ENCODE measurements at places on chromosomes 4 and X.

DNA sequence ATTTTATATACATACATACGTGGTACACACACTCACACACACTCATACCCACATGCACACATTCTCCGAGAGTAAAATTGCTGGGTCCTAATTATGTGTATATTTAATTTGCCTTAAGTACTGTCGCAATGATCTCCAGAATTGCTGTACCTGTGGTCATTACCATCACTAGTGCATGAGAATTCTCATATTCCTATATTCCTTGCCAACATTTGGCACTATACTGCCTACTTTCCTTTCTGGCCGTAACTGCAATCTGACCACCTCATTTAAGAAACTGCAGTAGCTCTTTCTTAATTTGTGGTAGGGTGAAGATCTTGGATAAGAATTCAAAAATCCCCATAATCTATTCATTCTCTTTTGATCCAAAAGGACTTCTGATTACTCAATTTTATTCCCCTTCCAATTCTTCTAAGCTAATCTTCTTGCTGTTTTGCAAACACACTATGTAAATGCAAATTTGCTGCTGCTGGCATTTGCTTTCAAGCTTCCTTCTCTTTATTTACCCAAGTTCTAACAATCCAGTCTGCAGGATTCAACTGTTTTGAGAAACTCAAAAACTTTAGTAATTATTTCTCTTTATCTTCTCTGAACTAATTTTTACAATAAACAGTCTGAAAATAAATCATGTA, 45.1 kb downstream of the ASIC5 start:
- DNase-seq = no peak

- DNase-seq = no peak
These were observed 129.1 kb downstream of the FBXO8 start for GRCh38 chr4:174154215-174154854.

GRCh38 chrX:119481323-119481801, 13.1 kb downstream of the SLC25A5 start:
- no peak for DNase-seq

- no peak for DNase-seq
These were observed 511 bp upstream of the MAP9 start for GRCh38 chr4:155377276-155377675.

DNA sequence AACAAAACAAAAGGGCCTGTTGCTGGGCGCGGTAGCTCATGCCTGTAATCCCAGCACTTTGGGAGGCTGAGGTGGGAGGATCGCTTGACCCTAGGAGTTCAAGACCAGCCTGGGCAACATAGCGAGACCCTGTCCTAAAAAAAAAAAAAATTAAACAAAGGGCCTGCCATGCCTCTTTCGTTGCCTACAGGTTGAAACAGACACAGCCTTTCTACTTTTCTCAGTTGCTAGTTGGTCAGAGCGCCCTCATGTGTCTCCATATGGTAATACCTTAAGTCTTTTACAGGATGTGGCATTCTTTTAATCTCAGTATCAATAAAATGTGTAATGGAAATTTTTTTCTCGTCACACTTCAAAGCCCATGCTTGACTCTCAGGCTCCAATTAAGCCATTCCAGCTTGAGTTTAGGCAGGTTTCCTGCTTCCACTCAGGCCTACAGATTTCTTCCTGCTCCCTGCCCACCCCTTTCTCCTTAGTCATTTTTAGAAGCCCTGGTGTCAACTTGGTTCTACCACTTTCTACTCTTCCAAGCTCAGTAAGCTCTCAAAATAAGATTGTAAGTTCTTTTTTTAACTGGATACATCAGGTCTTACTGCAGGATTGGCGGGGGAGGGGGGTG, 4.6 kb upstream of the SOWAHD start:
- no peak for DNase-seq

DNA sequence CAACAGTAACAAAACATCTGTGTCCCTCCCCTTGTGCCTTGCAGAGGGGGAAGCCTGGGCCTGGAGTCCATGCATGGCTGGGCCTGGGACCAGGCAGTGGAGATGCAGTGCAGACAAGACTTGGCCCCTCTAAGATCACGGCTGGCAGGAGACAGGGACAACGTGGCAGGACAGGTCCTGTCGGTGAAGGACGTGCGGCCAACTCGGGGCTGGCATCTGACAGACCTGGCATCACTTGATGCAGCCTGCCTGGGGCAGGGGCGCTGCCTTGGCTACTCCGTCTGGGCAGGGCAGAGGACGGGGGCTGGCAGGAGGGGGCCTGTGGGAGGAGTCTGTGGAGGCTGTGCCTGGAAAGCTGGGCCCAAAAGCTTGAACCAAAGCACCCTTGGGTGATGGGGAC, 112.1 kb downstream of the CPZ start:
- no peak for DNase-seq

GRCh38 chr4:53622739-53623151, 31.5 kb upstream of the LNX1 start:
- no peak for DNase-seq

DNA sequence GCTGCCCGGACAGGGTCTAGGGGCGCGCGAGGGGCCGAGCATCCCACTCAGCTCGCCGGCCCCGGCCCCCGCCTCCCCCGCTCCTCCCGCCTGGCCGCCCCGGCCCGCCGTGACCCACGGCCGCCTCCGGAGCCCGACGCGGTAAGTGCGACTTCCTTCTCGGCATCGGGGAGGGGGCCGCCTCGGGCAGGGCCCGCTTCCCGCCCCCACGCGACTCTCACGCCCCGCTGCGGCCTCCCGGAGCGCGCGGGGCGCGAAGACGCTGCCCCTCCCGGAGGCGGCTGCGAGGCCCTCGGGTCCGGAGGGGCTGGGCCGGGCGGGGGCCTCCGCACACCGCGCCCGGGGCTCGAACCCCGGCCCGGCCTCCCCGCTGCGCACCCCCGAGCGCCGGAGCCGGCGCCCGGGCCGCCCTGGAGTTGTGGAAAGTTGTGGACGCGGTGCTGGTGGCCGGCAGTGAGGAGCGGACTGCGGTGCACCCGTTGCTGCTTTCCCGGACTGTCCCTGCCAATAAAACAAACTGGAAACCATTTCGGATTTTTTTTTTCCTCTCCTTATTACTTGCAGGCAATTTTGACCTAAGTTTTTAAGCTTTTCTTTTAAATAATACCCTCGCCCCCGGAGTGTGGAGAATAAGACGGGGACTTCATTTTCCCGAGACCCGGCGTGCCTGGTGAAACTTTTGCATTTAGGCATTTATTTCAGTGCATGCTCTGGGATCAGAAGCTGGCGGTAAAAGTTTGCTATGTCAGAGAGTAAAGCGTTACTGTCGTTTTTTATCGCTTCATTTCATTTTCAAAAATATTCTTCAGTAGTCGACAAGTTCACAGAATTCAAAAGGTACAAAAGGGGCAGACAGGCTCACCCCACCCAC, 13.0 kb upstream of the TMEM156 start:
- no peak for DNase-seq

- no peak for DNase-seq
These were observed 13.2 kb upstream of the CTSO start for GRCh38 chr4:155966731-155967395.

GRCh38 chrX:68934922-68935321, 106.1 kb downstream of the EFNB1 start:
- DNase-seq = no peak

- no peak for DNase-seq
These were observed 635.2 kb upstream of the FRG1 start for GRCh38 chr4:189305500-189305899.

- no peak for DNase-seq
These were observed 43.2 kb downstream of the MANBA start for GRCh38 chr4:102717448-102718092.
